Left hindlimb (tissue), 1 donor: ENCODE measurements at places on chromosomes 11 and 22.

GRCh38 chr11:8794126-8794525, 111.5 kb downstream of the RPL27A start:
- no peak for DNase-seq

DNA sequence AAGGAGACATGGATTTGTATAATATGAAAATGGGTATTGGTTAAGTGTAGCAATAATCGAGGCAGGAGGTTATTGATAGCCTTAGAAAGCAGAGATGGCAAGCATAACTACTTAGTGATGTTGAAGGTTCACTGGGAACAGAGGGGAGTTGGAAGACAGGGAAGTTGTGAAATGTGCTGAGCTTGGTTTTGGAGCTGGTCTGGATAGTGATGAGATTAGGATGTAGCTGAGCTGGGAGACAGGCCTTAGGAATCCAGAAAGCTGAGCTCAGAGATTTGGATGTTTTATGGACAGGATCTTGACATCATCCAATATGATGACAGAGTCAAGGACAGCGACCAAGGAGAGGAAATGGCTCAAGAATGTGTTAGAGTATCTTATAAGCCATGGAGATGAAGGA, 113.1 kb downstream of the ARHGAP42 start:
- no peak for DNase-seq

DNA sequence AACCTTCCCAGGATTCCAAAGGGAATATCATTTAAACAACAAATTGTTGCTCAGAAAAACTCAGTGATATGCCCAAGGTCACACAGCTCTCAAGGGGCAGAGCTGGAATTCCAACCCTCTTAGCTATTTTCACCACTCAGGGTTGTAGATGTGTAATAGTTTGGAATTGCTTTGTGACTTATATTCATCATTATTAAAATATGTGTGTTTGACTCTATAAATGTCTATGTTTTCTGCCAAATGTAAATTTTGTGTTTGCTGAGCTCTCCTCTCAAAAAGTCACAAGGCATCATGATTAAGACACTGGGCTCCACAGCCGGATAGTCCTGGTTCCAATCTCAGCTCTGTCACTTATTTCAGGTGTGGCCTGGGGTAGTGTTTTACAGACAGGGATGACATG, 407.3 kb downstream of the TMEM135 start:
- DNase-seq: peak; percentile 47

GRCh38 chr11:114340311-114341131, 44.3 kb downstream of the NNMT start:
- DNase-seq: peak; percentile 50

DNA sequence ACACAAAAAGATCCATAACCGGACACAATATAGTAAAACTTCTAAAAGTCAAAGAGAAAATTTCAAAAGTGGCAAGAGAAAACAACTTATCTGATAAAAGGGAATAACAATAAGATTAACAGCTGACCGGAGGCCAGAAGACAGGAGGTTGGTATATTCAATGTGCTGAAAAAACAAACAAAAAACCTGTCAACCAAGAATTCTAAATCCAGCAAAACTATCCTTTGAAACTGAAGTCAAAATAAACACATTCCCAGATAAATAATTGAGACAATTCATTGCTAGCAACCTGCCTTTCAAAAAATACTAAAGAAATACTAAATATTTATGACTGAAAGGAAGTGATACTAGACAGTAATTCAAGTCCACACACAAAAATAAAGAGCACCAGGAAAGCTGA, 101.3 kb downstream of the RELT start:
- DNase-seq: no peak
